ENCODE measurements at places on chromosomes 4 and X.

GRCh38 chr4:82886147-82886942 is 4.6 kb downstream of the SEC31A start:
- no peak for DNase-seq

- DNase-seq, result no peak
Observed at GRCh38 chr4:23348789-23349498, 540.9 kb downstream of the PPARGC1A start.

DNA sequence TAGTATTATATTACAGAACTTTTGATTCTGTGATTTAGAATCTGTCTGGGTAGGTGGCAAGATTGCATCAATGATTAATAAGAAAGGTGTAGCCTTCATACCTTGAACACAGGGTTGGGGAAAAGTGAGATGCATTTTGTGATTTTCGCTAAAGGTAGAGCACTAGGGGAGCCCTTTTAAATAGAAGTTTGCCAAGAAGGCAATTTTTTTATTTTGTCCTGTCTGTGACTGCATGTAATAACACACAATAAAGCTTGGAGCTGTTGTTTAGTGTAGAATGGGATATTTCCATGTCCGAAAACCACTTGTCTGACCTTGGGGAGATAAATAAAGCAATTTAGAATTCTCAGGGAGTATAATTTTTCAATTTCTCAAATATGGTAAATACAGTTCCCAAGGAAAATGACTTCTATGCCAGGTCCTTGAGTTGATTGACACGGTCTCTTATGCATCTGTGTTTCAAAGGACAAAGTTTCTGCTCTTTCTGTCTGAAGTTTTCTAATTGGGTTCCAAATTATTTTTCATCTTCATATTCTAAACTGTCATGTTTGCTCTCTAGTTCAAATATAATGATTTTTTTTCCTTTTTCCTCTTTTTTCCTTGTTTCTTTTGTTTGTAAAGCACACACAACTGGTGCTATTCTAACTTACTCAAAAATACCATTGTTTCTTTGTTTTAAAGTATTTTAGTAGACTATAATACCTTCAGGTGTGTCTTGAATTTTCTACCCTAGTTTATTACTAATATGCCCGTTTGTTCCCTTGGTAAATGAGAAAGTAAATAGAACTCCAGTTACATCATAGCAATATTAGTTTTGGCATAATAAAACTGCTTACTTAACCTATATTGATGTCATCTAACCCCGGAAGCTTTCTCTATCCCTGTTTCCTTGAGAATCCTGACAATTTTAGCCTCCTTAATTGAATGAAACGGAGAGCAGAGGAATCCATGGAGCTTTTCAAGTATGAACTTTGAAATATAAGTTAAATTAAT is 87.8 kb upstream of the BMPR1B start:
- DNase-seq, result no peak

DNA sequence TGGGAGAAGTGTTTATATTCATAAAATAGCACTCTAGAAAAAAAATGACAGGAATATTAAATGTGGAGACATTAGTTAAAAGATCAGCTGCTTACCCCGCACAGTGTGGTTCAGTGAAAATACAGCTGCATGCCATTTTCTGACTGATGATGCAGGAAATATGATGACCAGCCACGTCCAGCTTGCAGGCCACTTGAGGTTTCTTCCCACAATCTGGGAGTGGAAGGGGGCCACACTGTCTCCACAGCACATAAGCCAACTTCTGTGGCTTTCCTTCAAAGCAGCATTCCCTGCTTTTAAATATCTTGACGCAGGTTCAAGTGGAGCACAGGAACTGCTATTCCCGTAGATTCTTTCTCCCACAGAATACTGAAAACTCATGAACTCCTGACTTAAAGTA is 173.4 kb upstream of the GALNT7 start:
- DNase-seq, result no peak

- no peak for DNase-seq
Observed at GRCh38 chrX:43961699-43962098, 11.5 kb downstream of the NDP start.
